ENCODE measurements at places on chromosomes 12 and 14.
A peak's percentile ranks its signal among the peaks of the same experiment; 100 is the strongest.

DNA sequence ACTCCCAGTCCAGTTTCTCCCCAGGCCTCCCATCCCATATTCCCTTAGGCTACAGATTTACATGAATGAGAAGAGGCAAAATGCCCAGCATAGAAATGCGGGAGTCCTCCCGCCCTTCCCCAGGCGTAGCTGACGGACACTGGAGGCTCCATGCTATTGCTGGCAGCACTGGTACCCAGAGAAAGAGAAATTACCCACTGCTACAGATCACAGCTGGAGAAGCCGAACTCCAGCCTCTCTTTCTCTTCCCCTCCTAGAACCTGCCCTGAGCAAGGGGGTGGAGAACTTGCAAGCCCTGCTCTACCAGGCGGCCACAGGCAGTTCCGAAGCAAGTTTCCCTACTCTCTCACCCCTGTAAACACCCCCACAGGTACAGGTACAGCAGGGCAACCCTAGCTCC, 3.6 kb downstream of the LTBR start:
- no peak for DNase-seq

GRCh38 chr12:1628666-1629337, at the start of gene WNT5B:
WNT5B (plus strand) TSS chr12:1629231; CDS start chr12:1631355, 2,124 bp downstream.
- DNase-seq: no peak

GRCh38 chr12:69151254-69151764, 88.1 kb upstream of the CPSF6 start:
- DNase-seq: no peak

- DNase-seq: no peak
Measured at GRCh38 chr12:3274664-3275063, 197.5 kb downstream of the TSPAN9 start.

DNA sequence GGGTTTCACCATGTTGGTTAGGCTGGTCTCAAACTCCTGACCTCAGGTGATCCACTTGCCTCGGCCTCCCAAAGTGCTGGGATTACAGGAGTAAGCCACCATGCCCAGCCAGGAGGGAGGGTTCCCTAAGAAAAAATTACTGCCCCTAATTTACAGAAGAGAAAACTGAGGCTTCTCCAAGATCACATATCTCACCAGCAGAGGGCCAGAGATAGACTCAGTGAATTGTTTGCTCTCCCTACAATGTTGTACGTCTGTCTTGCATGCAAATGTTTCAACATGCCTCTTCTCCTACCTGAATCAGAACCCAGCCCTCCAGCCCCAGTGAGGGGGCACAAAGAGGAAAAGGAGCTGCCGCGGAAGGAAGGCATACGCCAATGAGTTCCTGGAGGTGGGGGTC, 48.3 kb upstream of the TMEM263 start:
- no peak for DNase-seq

DNA sequence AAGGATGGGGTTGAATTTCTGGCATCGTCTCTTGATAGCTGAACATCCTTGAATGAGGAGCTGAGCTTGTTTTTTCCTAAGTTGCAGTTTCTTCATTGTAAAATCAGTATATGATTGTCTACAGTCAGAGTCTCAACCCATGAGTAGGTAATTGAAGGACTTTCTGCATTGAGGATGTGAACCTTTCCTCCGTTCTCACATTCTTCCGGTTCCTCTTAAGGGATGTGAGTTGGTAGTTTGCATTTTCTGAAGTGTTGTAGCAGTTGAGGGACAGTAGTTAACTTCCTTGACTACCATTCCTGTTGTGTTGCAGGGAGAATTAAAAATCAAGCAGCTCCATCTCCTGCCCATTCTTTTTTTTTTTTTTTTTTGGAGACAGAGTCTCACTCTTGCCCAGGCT, 19.1 kb downstream of the TPCN1 start:
- DNase-seq: no peak

DNA sequence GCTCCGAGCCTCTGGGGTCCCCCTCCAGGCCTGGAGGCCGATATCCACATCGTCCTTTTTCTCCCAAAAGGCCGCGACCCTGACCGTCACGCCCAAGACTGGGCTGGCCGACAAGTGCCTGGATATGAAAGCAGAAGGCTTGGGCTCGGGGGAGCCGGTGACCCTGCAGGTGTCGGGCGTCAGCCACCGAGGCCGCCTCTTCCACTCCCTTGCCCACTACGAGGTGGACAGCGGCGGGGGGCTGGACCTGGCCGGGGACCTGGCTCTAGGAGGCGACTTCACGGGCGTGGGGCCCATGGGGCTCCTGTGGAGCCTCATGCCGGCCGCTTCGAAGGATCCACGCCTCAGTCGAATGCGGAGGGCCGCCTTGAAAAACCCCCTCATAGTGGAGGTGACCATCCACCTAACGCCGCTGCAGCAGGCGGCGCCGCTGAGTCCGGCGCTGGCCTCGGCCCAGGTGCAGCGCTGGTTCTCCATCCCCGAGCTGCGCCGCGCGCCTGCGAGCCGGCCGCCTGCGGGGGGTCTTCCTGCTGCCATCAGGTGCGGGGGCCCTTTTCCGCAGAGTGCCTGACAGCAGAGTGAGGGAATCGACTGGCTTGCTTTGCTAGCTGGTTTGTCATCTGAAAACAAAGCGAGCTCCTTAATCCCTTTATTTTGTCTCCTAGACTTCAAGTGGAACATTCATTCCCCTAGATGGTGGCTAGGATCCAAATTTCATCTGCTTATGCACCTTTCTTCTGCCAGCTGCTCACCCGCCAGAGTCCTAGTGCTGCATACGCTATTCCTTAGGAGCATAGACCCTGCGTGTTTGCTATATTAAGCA, 10.6 kb upstream of the DNAL1 start:
- DNase-seq: no peak

- no peak for DNase-seq
Measured at GRCh38 chr14:101917413-101918017, 46.9 kb upstream of the DYNC1H1 start.

- DNase-seq: no peak
Measured at GRCh38 chr14:87185961-87186560, 806.9 kb downstream of the GALC start.

- no peak for DNase-seq
Measured at GRCh38 chr14:64960762-64961276, 11.3 kb downstream of the RAB15 start.

DNA sequence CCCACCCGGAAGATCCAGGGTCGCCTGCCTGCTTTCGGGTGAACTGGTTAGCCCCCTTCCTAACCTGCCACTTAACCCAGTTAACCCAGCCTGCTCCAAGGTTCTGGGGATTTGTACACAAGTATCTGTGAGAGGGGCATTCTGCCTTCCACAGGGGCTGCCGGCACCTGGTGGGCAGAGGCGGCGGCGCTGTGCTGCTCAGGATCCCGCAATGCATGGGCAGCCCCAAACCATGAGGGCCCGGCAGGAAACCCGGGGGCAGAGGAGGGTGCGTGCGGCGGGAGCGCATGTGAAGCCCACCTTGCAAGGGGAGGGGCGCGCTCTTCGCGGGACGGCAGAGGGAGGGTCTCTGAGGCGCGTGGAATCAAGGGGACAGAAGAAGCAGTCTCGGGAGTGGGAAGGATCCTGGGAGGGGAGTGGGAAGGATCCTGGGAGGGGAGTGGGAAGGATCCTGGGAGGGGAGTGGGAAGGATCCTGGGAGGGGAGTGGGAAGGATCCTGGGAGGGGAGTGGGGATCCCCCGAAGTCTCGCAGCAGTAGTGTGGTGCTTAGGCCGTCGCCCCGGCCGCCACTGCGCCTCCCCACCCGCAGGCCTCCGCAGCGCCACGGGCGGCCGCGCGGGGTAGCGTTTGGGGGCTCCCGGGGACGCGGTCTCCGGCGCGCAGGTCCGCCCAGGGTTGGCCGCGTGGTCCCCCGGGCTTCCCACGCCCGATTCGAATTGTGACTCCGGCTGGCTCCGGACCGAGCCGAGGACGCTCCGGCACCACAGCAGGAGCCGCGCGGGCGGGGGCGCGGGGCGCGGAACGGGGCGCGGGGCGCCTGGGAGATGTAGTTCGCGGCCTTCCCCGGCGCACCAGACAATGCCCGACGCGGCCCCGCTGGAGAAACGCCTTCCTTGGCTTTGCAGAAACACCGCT, 4.9 kb upstream of the MTA1 start:
- peak; percentile 66 for DNase-seq

- no peak for DNase-seq
Measured at GRCh38 chr14:33413381-33413780, 474.7 kb downstream of the NPAS3 start.

DNA sequence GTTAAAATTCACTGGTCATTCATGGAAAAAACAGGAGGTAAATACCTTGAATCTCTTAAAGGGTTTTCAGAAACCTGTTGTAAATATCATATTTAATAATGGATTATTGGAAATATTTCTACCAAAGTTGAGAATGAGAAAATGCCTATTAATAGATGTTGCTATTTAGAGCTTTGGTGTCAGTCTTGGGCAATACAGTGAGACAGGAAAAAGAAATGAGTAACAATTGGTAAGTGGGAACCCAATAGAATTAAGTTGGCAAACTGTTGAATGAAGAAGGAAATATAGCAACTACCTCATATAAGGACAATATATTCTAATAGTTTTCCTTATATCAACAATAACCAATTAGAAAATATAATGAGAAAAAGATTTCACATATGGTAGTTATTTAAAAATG, 78.0 kb downstream of the ATF7IP start:
- no peak for DNase-seq

DNA sequence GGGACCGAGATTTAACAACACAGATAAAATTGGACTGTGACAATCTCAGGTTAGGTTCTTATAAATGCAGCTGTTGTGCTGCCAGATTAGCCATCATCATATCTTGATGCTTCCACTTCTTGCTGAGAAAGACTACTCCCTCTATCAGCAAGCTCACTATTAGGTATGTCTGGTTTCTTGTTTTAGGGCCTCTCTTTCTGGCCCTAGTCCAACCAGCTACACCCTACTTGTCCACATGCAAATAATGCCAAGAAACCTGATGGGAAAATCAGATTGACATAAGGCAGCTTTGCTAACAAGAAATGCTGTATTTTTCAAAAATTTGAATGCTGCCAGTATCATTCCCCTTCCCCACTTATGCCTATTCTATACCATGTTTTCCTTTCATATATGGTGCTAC, 296.0 kb downstream of the RMST start:
- no peak for DNase-seq

DNA sequence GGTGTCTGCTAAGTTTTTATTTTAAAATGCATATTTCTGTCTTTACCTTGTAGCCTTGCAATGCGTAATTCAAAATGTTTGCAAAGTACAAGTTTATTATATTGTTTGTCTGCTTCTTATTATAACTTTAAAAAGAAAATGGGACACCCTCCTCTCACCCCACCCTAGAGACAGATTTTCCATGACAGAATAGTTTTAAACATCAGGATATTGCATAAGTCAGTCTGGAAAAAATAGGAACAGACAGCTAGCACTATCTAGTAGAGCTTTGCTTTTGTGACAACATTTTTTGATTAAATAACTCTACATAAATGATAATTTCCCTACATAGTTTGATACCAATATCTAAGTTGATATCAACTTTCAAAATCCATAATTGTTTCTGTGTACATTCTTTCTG, 71.3 kb downstream of the PDE3A start:
- no peak for DNase-seq

- DNase-seq: no peak
Measured at GRCh38 chr12:99670635-99671034, 23.1 kb downstream of the GARIN6 start.

GRCh38 chr14:99510556-99511139, 29.4 kb downstream of the CCNK start:
- no peak for DNase-seq

DNA sequence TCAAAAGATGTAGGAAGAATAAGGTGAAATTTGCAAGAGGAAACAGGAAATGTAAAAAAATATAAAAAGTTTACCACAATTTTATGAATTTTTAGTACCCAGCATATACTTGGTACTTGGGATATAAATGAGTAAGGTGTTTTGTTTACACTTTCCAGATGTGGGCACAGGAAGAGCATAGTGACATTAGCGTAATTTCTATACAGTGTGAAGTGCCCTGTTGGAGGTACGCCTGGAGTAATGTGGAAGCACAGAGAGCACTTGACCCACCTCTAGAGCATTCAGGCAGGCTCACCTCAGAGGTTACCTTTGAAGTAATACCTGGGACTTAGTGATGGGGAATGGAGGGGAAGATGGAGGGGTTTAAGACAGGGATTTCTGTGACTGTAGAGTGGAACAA, 89.5 kb downstream of the AEBP2 start:
- DNase-seq: no peak

GRCh38 chr12:77772676-77773298, 57.9 kb upstream of the NAV3 start:
- no peak for DNase-seq

DNA sequence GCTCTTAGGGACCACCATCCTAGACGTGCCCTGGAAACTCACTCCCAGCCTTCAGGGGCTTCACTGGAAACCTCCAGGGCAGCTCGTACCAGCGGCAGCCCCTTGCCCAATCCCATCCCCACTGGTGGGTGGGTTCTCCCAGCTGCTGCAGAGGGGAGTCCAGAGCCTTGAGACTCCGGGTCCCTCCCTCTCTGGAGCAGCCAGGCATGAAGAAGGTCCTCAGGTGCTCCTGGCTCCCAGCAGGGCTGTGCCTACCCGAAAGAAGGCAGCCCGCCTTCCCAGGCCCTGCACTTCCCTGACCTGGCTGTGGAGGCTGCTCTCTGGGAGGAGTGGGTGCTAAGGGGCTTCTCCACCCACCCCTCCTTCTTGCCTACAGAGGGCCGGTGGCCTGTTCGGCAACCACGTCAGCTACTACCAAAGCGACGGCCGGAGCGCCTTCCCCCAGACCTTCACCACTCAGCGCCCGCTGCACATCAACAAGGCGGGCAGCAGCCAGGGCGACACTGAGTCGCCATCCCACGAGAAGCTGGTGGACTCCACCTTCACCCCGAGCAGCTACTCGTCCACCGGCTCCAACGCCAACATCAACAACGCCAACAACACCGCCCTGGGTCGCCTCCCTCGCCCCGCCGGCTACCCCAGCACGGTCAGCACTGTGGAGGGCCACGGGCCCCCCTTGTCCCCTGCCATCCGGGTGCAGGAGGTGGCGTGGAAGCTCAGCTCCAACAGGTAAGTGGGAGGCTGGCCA, 115.5 kb upstream of the FKBP4 start:
- no peak for DNase-seq

DNA sequence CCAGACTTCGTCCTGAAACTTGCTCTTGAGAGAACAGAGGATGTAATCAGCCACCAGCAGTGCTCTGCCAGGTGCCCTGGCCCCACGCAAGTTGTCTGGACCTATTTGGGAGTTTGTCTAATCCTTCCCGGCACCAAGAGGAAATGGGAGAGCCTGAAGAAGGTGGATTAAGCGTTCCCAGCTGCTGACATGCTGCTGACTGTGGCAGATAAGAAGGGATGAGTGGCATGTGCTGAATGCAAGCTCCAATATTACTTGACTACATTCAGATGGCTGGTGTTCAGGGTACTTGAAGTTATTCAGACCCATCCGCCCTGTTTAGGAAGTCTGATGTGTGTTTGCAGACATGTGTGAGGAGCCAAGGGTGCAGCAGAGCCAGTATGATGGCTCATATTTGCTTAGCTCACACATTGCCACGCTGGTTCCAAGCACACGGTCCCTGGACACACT, 440.6 kb upstream of the CCDC196 start:
- no peak for DNase-seq

GRCh38 chr14:106003351-106003750, 477.0 kb downstream of the TMEM121 start:
- DNase-seq: no peak
